ENCODE measurements at places on chromosomes 12 and 14.

- peak; percentile 33 for DNase-seq
Measured at GRCh38 chr12:12726555-12727093, 9.5 kb downstream of the CDKN1B start.

DNA sequence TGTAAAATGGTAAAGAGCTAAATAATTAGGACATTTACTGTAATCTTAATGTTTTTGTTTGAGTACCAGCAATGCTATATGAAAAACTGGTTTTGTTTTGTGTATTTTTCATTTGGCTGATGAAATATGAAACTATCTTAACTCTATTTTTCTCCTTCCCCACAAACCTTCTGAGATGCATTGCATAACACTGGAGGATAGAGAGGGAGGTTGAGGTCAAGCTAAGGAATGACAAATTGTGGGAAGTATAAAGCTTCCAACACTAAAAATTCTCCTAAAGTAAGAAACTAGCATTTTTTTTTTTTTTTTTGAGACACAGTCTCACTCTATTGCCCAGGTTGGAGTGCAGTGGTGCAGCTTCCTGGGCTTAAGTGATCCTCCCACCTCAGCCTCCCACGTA, 31.5 kb upstream of the SRP54 start:
- no peak for DNase-seq

- no peak for DNase-seq
Measured at GRCh38 chr12:5557906-5558305, 126.0 kb downstream of the NTF3 start.

DNA sequence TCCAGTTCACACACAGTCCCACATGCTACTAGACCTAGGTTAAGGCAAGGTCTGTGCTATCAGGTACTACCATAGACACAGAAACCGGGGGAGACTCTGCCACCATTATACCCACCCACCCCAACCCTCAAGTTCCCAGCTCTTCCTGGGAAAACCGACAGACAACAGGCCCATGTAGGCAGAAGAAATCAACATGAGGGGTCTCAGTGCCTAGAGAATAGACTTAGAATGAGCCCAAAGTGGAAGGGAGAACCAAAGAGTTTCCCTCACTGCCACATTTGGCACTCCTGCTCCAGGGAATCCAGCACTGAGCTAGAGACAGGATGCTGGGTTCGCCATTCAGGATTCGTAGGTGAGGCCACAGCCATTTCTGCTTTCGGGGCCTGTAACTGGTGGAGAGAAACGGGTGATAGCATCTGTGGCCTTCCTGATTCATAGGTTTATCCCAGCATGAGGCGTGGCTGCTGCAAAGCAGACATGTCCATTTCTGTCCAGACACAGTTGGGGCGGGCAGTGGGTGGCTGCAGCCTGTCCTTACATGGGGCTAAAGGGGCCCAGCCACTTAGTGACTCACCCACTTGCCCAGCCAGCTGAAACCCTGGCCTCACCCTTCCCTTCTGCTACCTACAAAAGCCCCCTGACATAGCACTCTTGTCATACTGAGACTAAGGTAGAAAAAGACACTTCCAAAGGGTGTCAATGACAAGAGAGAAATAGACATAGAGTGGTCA, 69.4 kb downstream of the IRF2BPL start:
- DNase-seq, result peak; percentile 72

- DNase-seq, result no peak
Measured at GRCh38 chr12:69981881-69982475, 157.0 kb downstream of the MYRFL start.
